ENCODE measurements at places on chromosomes 16 and 17. TPM values are rescaled to one million over a fixed set of nuclear protein-coding genes. Genes with fewer than 3 reads are reported as not detected.

CIBAR2 gene
- not detected for total RNA-seq

EPN3 gene
- 11.1 TPM for total RNA-seq

AATK gene
- total RNA-seq = 1.1 TPM

SNAI3 gene
- total RNA-seq = not detected

NFE2L1 gene
- total RNA-seq = 116 TPM

MRPL58 gene
- total RNA-seq = 27.7 TPM

NXPH3 gene
- under 0.01 TPM for total RNA-seq

CACNA1H gene
- 0.24 TPM for total RNA-seq

RNU2-1 gene
- total RNA-seq = not detected

HOXB4 gene
- 0.21 TPM for total RNA-seq

C16orf74 gene
- total RNA-seq = 100 TPM

ST6GALNAC2 gene
- 124 TPM for total RNA-seq

CD300A gene
- not detected for total RNA-seq

ASB16 gene
- not detected for total RNA-seq

KCNAB3 gene
- total RNA-seq = not detected

TOM1L1 gene
- 62.0 TPM for total RNA-seq

TCAP gene
- total RNA-seq = 0.21 TPM

HAS3 gene
- total RNA-seq = 35.4 TPM

ZMYND15 gene
- 0.21 TPM for total RNA-seq

TBC1D3E gene
- not detected for total RNA-seq

Data from tracheal epithelial cell (primary cell).